ENCODE measurements at places on chromosomes 6 and 20.

- no peak for DNase-seq
Observed at GRCh38 chr6:39794231-39794630, 2.1 kb downstream of the DAAM2 start.

DNA sequence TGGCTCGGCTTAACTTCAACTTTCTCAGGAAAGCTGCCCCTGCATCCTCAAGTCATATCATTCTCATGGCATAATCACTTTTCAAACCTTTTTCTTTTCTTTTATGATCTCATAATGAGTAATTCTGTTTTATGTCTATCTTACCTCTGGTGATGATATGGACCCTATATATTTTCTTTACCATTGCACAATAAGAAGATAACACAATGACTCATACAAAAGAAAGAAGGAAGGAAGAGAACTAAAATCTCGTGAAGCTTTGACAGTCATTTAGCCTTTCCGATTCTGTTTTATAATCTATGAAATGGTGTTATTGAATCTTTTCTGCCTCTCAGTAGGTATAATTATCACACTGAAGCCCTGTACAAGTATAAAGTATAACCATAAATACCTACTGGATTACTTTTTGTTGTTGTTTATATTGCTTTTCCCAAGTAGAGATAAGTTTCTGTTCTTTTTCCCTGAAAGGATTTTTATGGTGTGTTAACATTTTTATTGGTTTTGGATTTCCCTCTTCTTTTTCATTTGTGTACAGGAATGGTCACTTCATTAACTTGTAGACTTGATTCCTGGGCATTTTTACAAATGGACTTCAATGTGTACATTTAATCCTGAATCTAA is 300.9 kb downstream of the LAMA2 start:
- DNase-seq, result no peak

DNA sequence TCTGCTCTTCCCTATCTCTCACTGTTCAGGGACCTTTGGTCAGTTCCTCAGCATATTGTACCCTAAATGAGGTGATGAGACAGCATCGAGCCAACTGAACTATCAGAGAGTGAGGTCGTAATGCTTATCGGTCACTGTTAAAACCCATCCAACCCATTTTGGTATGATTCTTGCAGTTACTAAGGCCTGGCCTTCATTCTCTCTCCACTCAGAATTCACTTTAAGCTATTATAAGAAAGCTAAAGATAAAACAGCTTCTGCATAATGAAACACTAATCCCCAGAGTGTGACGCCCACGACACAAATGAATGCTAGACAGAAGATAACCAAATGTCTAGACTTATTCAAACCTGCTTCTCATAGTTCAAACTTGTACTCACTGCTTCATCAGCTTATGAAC is 175.8 kb downstream of the GMPR start:
- DNase-seq, result no peak

- no peak for DNase-seq
Observed at GRCh38 chr6:17281497-17282481, 628 bp downstream of the RBM24 start.

- DNase-seq, result no peak
Observed at GRCh38 chr20:16040742-16041141, 532.5 kb downstream of the KIF16B start.

DNA sequence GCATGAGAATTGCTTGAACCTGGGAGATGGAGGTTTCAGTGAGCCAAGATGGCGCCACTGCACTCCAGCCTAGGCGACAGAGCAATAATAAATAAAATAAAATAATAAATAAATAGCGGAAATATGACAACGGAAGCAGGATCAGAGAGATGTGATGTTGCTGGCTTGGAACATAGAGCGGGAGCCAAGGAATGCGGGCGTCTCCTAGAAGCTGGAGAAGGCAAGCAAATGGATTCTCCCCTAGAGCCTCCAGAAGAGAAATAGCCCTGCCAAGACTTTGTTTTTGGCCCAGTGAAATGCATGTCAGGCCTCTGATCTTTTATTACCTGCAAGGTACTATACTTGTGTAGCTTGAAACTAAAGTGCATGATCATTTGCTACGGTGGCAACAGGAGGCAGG is 12.4 kb downstream of the KIAA1755 start:
- no peak for DNase-seq

GRCh38 chr6:166463359-166464067 is 80.8 kb upstream of the MPC1 start:
- DNase-seq, result no peak

DNA sequence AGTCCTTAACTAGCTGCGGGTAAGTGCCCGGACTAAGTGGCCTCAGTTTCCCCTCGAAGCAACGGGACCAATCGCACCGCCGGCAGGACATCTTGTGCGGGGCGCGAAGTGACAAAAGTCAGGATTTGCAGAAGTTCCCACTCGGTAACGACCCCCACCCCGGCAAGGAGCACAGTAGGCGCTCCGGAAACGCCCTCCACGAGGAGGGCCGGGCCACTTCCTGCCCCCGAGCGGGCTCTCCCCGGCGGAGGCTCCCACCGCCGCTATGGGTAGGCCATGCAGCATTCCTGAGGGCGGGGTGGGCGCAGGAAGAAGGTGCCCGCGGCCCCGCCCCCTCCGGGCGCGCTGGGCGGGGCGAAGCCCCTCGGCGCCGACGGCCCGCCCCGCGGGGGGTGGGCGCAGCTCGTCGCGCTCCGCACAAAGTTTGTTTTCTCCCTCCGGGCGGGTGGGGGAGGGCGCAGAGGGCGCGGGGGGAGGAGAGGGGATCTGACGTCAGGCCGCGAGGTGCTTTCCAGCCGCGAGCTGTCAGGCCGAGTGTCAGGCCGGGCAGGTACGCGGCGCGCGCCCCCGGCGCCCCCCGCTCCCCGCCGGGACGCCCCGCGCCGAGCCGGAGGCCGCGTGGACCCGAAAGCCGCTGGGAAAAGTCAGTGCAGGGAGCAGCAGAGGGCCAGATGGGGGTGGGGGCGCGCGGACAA is at the start of gene TGIF2:
TGIF2 (plus strand) TSS at position 495 of the 695 bp plus-strand sequence. CDS start 5,178 bp downstream, outside the sequence.
- peak; percentile 94 for DNase-seq

GRCh38 chr20:34744847-34745246 is 40.7 kb downstream of the TP53INP2 start:
- no peak for DNase-seq

DNA sequence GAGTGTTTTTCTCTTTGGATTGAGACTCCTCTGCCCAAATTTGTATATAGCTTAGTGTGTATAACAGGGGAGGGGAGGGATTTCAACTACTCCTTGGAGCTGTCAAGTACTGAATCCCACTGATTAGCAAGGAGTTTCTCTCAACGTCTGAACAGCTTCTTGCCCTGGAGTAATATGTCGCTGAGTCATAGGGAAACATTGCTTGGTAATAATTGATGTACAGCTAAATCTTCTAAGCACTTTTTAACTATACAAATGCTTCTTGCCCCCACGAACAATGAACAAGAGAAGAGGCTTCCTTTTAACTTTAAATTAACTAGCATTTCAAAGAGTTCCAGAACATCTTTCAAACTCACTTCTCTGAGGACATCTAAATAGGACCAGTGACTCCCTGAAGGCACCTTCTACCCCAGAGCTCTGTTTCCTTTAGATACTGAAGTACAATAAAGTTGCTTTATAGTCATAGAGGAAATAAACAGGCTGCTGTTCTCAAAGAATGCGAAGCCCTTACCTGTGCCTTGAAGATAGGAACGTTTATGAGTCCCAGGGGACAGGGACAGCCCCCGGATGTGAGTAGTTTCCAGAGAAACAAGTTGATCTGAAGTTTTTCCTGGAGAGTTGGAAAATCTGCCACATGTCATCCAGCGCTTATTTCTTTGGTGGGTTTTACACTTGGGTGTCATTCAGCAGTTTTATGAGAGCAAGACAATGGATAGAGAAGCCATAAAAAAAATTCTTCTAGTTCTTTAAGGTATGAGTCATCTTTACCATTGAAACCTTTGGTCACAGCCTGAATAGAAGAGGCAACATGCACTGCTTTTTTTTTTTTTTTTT is 462.5 kb upstream of the BTBD3 start:
- DNase-seq, result no peak

- DNase-seq, result no peak
Observed at GRCh38 chr6:122569230-122569771, 40.9 kb upstream of the PKIB start.

DNA sequence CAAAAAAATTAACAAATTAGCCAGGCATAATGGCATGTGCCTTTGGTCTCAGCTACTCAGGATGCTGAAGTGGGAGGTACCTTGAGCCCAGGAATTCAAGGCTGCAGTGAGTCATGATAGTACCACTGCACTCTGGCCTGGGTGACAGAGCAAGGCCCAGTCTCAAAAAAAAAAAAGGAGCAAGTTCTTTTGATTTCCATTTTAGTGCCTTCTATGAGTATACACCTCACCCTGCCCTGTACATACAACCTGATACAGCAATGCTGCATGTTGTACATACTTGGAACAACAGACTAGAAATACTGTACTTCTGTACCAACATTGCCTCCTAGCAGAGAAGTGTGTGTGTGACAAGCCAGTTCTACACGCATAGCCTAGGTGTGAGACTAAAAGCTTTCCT is 97.3 kb upstream of the CARMIL1 start:
- no peak for DNase-seq

DNA sequence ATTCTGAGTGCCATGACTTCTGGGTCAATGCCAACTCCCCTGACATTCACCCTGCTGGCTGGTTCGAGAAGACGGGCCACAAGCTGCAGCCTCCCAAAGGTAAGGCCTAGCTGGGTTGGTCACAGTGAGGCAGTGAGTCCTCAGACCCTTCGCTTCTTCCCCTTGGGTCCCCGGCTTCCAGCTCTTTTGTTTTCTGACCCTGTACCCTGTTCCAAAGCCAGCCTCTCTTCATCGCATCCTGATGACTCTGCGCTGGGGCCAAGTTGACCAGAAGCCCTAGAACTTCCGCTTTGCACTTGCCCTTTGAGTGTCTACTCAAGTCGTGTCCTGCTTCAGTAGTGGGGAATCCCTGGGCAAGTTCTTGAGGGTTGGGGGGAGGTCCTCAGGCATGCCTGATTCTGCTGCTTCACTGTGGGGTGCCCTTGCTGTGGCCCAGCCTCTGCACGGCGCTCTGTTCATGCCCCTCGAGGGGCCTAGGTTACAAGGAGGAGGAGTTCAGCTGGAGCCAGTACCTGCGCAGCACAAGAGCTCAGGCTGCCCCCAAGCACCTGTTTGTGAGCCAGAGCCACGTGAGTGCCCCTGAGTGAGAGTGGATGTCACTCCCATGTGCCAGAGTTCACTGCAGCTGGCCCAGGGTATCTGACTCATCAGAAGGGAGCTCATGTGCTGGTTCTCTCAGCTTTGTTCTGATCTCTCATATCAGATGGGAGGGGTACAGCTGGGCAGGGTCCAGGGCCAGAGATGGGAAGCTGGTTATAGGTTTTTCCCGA is 23.0 kb downstream of the L3MBTL1 start:
- DNase-seq, result no peak

DNA sequence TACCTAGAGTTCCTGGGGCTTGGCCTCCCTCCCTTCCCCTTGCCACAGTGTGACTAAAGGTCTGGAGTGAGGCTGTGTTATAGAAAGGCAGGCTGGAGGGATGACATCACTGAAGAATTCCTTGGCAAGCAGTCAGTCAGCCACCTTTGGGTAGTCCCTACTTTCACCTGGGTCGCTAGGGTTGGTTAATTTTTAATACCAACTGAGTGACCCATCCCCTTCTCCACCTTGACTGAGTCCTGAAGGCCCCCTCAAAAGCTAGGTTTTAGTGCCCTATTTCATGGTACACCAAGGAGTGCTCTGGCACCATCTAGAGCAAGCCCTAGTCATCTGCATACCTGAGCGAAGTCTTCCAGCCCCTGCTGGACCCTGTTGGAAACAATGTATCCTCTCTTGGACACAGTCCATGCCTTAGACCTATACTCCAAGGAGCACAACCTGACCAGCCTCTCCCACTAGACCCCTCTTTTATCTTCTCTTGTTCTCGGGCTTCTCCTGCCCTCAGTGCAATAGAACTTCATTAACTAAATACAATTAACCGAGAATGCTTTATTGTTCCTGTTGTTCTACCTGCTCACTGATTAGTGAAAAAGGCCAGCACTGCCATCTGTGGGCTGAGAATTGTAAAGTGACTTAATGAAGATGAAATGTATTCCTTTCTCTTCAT is 44.6 kb downstream of the RIN2 start:
- DNase-seq, result no peak

DNA sequence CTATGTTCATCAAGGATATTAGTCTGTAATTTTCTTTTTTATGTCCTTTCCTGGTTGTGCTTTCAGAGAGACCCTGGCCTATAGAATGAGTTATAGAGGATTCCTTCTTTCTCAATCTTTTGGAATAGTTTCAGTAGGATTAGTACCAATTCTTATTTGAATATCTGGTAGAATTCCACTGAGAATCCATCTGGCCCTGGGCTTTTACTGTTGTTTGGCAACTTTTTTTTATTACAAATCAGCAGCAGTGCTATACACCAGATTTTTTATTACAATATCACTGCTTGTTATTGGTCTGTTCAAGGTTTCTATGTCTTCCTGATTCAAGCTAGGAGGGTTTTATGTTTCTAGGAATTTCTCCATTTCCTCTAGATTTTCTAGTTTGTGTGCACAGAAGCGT is 50.0 kb upstream of the NRSN1 start:
- no peak for DNase-seq

- no peak for DNase-seq
Observed at GRCh38 chr6:28211840-28212509, 13.1 kb upstream of the ZSCAN9 start.

- no peak for DNase-seq
Observed at GRCh38 chr6:80438772-80439171, 332.3 kb downstream of the BCKDHB start.

- peak; percentile 45 for DNase-seq
Observed at GRCh38 chr20:31698803-31699718, 23.6 kb downstream of the BCL2L1 start.

GRCh38 chr20:1820138-1821079 is 74.8 kb upstream of the SIRPA start:
- no peak for DNase-seq

Data from activated T-cell treated with anti-CD3 and anti-CD28 coated beads, Interleukin-2, amount 50 U/mL, for 48 hours (primary cell).